ENCODE measurements at places on chromosomes 6 and 20.
A peak's percentile ranks its signal among the peaks of the same experiment; 100 is the strongest.

GRCh38 chr6:40389254-40389653 lies 197.9 kb downstream of the LRFN2 start:
- no peak for DNase-seq

GRCh38 chr20:60642541-60642940 lies 609.5 kb upstream of the CDH4 start:
- DNase-seq, result no peak

- no peak for DNase-seq
Observed at GRCh38 chr6:108982154-108983113, 112.2 kb downstream of the SESN1 start.

GRCh38 chr6:31070711-31071197 lies 41.6 kb downstream of the C6orf15 start:
- no peak for DNase-seq

DNA sequence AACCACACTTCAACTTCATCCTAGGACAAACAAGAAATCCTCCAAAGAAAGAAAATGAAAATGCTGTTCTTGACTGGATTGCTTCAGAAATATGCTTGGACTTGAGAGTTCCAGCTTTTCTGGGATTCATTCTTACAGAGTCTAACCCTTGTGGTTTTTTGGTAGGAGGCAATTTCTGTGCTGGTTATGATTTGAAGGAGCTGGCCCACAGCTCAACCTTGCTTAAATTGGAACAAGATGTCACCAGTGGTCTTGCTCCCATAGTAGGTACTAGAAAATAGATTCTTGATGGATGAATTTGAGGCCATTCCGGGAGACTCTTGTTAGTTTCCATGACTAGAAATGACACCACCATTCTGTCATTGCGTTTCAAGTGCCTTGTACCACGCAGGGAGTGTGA lies 54.3 kb upstream of the BMP6 start:
- DNase-seq, result no peak

DNA sequence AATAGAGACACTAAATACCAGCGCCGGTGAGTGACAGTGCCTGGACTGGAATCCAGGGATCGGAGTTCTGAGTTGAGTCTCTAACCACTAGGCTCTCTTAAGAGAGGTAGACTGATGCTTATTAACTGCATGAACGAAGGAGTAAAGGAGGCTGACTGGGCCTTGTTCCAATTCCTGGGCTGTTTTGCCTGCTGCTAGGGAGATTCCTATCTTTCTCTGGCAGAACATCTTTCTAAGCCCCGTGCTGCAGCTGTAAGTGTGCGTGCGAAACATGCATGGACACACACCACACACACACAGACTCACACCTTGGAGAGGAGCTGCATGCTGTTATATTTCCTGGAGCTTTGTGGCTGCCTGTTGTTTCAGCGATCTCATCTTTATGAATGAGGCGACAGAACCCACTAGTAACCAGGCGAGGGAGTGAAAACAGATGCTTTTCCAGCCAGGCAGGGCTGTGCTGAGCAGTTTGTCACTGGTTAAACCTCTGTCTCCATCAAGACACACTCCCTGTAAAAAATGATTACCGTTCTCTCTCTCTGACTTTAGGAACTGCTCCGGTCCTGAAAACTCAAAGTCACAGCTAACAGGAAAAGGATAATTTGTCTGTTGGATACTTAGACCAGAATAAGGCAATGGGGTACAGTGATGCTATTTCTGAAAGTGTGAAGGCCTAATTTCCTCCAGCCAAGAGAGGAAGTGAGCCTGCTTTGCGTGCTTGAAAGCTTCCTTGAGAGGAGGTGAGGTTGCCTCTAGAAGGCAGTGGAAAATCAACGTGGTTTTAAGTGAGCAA lies 157.4 kb upstream of the ZNF217 start:
- DNase-seq, result peak; percentile 8

DNA sequence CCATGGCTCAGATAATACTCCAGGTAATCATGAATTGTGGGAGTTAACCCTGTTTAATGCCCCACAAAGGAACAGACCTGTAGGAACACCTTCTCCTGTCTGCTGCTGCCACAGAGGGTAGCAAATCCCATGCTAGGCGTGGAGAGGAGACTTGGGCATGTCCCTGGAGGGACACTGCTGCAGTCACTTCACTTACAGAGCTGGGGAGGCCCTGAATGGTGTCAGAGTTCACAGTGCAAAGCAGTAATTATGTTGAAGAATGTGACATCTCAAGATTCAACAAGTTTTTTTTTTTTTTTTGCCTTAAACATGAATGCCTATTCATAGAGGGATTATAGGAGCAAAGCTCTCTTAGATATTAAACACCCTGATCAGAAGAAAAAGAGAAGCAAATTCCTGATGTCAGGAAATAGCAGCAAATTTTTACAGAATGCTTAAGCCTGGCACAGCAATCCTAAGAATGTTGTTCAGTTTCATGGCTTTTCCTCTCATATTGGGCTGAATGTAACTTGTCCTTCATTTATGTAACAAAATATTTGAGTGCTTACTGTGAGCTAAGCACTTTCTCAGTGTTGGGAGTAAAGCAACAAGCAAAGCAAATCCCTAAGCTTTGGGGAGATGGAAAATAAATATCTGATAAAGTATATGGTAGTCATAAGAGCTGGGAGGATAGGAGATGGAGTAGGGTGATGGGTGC lies 45.0 kb downstream of the CARMIL1 start:
- DNase-seq, result no peak

- no peak for DNase-seq
Observed at GRCh38 chr6:50791900-50792508, 26.7 kb upstream of the TFAP2B start.

GRCh38 chr6:42505385-42505718 lies 53.6 kb upstream of the TRERF1 start:
- DNase-seq, result no peak

DNA sequence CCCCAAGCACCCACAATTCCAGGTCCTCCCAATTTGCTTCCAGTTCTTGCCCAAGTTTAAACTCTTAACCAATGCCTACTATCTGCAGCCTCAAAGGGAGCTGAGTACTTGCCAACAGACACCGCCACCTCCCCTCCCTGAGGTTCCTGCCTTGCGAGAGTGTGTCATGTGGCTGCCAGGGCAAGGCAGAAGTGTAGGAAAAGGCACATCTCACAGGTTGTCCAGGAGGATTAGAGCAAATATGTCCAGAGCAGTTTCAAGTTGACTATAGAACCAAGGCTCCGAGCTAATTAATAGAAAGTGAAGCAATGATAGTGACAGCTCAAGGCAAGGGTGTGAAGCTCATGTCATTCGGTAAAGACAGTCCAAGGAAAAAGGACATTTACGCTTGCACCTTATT lies 127.8 kb downstream of the ATXN1 start:
- no peak for DNase-seq

GRCh38 chr6:43216200-43216599 lies 13.1 kb downstream of the DNPH1 start:
- no peak for DNase-seq

- DNase-seq, result no peak
Observed at GRCh38 chr6:148251891-148252290, 90.7 kb upstream of the SASH1 start.

DNA sequence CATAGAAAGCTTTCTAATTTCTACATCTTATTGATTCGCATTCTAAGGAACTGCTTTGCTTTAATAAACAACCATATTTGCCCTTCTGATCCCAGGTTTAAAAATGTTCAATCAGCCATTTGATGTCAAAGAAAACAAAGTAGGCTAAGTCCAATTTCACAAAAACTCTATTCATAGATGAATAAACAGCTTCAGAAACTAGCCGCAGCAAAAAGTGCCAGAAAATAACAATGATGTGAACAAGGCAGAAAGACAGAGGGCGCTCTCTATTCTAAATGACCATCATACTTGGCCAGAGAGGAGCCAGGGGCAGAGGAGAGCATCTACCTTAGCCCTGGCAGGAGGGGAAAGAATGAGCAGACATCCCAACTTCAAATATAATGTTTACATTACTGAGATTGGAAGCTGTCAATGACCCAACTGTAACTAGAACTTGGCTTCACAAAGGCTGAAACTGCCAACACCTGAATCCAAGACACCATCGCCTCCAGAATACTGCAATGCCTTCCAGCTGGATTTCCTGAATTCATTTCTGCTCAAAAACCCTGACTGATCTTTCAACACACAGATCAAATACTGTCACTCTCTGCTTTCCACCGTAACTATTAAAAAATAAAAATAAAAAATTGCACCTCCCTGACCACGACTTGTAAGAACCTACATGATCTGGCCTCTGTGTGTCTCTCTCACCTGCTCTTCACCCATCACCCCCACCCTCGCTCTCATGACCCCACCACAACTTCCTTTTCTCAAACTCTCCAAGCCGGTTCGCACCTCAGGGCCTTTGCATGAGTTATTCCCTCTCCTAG lies 9.5 kb downstream of the CNKSR3 start:
- DNase-seq, result no peak

GRCh38 chr6:48134246-48134645 lies 23.2 kb upstream of the PTCHD4 start:
- DNase-seq, result no peak

GRCh38 chr20:45017857-45018256 lies 51.5 kb downstream of the STK4 start:
- no peak for DNase-seq

GRCh38 chr6:168953461-168953860 lies 300.2 kb downstream of the THBS2 start:
- no peak for DNase-seq

- DNase-seq, result no peak
Observed at GRCh38 chr20:37342231-37343177, 3.4 kb upstream of the SRC start.

DNA sequence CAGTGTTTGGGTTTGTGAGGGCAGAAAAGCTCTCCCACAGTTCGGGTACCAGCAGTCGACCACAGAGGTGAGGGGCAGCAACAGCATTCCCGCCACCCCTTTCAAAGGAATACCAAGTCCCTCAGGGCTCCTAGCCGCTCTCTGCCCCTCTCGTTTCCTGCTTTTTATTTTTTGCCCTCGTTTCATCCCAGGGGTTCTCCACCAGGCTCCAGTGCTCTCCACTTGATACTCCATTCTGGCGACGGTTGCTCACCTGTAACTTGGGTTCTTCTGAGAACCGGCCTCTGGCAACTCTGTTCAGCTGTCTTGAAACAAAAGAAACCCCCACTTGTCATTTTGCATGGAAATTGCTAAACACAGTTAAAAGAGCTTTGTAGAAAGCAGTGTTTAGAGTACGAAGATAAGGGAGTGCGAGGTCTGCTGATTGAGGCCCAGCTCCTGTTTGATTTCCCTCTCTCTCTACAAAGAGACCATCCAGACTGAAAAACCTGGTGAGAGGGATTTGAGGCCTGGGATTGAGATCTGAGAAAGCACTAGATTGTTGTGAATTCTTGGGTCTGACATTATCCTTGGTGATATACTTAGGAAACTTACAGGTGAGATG lies 28.7 kb downstream of the IGF2R start:
- DNase-seq, result no peak

DNA sequence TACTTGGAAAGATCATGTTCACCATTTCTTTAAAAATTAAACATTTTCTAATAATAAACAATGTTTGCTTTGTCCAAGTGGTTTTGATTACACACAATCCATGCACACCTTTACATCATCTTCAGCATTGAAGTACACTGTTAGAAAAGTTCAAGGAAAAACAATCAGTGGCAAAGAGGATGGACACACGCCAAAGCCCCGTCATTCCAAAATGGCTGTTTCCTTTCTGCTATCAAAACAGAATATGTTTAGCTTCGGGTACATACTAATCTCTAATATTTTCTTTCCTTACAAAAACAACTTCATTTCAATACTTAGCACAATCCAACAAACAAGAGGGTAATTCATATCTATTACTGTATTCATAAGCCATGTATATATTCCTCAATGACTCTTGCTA lies 24.5 kb downstream of the REPS1 start:
- DNase-seq, result no peak

- no peak for DNase-seq
Observed at GRCh38 chr20:5469111-5469510, 152.4 kb upstream of the PROKR2 start.

GRCh38 chr6:34145161-34146020 lies 496 bp downstream of the GRM4 start:
- DNase-seq, result no peak

DNA sequence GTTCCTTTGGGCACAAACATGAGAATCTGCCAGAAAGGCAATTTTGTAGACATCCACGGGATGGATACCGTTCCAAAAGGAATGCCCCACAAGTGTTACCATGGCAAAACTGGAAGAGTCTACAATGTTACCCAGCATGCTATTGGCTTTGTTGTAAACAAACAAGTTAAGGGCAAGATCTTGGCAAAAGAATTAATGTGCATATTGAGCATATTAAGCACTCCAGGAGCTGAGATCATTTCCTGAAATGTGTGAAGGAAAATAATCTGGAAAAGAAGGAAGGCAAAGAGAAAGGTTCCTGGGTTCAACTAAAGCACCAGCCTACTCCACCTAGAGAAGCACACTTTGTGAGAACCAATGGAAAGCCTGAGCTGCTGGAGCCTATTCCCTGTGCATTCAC lies 103.9 kb upstream of the ARG1 start:
- no peak for DNase-seq

- DNase-seq, result no peak
Observed at GRCh38 chr6:24961852-24962251, 26.1 kb upstream of the RIPOR2 start.

DNA sequence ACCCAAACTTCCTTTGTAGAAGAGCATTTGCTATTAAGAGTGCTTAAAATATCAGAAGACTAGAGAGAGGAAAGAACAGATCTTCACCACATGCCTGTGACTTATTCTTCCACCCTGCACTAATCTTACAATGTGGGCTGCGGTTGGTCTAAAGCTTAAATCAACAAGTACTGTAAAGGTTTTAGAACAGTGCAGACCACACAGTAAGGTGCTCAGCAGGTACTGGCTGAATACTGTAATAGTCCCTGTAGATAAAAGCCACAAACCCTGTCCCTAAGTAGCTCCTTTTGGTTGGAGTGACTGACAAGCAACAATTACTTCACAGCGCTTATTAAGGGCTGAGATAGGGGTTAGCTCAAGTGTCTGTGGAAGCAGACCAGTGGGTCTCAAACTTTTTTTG lies 972 bp upstream of the PHF3 start:
- no peak for DNase-seq

DNA sequence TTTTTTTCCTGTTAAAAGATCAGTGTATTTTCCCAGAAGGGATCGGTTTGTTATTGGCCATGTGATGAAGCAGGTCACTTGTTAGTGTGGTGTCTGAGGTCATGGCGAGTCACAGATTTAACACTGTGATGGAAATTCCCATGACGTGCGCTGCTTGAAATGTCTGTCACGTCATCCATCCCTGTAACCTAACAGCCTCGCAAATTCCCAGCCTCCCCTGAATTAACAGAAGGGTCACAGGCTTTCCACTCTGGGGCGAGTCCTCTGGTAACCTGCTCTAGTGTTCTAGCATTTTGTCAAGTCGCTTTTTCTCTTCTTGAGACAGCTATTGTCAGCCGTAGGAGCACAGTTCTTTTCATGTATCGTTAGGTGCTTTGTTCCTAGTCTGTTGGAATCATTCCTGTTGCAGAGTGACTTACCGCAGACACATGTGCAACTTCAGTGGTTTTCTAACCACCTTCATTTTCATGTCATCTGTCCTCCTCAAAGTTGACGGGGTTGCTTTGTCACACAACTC lies 137.2 kb downstream of the MAP3K4 start:
- peak; percentile 8 for DNase-seq

DNA sequence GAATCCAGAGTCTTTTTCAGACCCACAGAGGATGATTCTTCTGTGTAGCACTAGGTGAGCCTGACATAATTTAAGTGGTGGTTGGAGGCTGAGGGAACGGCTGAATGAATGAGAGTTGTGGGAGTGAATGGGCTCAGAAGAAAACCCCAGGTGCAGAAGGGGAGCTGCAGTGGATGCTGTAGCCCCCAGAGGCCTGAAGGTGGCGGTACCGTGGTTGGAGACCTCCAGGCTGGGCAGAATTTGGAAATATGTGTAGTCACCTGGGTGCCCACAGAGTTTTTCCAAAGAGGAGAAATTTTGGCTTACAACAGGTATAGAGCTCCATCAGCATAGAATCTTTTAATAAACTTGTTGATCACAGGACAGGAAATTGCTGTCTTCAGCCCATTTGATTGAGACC lies 6.5 kb upstream of the RAET1G start:
- no peak for DNase-seq

Measured in stimulated activated CD8-positive, alpha-beta memory T cell treated with anti-CD3 and anti-CD28 coated beads, Interleukin-2, amount 100 ng/mL, for 48 hours (primary cell).